ENCODE measurements at places on chromosomes 4 and X.

- no peak for DNase-seq
Observed at GRCh38 chrX:21799767-21800166, 39.6 kb upstream of the MBTPS2 start.

DNA sequence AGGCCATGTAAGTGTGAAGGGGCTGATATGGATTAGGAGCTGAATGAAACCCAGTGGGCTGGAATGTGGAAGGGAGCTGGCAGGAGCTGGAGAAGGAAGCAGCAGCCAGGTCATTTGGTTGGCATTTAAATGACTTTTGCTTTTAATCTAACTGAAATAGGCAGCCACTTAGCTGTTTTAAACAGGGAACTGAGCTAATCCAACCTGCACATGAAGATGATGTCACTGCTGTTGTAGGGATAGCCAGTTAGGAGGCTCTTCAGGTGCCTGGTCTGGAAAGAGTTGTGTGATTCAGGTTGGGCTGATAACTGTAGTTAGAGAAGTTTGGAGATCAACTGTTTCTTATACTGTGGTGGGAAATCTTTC lies 122.4 kb downstream of the PALLD start:
- DNase-seq = no peak

DNA sequence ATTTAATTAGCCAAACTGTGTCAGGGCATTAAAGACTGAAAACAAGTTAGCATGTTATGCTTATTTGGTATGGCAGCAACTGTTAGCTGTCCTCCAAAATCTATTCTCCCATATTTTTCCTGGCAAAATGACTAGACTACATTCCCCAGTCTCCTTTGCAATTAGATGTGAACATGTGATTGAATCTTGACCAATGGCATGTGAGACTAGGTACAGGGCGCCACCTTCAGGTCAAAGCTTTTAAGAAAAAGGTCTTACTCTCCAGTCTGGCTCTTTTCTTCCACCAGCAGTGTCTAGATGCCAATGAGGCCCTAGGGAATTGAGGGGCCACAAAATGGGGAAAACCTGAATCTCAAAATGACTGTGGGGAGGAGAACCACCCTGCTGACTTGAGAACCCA lies 408.2 kb downstream of the SMARCA1 start:
- DNase-seq = no peak

DNA sequence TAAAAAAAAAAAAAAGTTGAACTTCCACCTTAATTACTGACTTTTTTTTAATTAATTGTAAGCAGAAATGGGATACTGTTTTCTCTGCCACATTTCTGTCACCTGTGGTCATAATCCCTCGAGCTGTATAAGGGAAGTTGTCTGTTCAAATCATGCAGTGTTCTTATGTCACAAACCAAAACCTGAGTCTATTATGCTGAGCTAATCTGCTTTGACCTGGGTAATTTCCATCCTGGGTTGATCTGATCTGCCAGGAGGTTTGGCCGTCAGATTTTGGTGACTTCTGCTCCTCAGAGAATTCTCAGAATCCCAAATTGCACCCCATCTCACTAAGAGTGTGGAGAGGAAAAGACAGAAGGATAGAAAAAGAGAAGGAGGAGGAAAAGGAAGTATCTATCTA lies 683.1 kb downstream of the KCTD8 start:
- DNase-seq = no peak

DNA sequence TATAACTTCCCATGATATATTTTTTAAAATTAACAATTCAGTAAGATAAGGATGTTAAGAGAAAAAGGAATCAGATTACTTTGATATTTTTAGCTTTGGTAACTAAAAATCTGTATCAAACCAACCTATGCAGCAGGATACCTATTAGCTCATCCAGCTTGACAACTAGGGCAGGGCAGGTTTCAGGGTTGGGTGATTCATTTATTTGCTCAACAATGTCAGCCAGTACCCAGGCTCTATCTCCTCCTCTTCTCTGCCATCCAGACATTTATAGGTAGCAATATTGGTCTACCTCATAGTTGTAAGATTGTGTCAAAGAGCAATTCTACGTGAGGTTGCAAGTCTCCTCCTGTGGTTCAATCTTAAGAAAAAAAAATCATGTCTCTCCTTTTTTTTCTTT lies 421.9 kb downstream of the ANKRD50 start:
- no peak for DNase-seq

DNA sequence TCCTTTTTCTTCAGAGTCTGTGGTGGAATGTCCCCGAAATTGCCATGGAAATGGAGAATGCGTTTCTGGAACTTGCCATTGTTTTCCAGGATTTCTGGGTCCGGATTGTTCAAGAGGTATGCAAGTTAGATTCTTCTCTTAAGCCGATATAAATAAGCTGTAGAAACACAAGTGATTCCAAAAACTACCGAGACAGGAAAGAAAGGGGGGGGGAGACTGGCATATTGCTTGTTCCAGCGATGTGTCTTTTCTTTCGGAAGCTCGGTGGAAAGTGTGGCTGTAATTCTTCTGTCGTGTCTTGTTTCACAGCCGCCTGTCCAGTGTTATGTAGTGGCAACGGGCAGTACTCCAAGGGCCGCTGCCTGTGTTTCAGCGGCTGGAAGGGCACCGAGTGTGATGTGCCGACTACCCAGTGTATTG lies 236.9 kb downstream of the DCTD start:
- DNase-seq = peak; percentile 55

DNA sequence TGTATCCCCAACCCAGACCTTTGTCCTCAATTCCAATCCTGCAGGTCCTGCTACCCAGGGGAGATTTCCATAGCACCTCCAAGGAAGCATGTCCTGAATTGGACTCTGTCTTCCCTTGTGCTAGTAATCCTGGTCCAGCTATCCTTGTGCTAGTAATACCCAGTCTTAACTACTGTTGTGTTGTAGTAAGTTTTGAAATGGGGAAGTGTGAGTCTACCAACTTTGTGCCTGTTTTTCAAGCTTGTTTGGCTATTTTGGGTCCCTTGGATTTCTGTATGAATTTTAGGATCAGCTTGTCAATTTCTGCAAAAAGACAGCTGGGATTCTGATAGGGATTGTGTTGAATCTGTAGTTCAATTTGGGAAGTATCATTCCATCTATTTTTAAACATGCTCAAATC lies 51.4 kb downstream of the CD99L2 start:
- no peak for DNase-seq

DNA sequence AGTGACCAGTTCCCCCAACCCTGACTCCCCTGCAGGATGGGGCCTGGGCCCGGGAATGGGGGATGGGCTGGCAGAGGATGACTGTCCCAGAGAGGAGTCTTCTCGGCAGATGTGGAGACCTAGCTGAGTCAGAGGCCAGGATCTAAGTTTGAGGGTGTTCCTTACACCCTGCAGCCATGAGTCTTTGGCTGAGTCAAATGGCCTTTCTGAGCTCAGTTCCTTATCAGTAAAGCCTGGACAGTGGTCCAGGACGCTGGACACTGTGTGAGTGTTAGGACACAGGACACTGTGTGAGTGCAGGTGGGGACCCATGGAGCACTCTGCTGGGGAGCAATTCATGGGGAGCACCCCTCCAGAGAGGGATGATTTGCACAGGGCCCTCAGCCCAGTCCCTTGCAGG lies 5.0 kb downstream of the IL9R start:
- DNase-seq = no peak

- no peak for DNase-seq
Observed at GRCh38 chr4:165461159-165461821, 82.5 kb downstream of the CPE start.

DNA sequence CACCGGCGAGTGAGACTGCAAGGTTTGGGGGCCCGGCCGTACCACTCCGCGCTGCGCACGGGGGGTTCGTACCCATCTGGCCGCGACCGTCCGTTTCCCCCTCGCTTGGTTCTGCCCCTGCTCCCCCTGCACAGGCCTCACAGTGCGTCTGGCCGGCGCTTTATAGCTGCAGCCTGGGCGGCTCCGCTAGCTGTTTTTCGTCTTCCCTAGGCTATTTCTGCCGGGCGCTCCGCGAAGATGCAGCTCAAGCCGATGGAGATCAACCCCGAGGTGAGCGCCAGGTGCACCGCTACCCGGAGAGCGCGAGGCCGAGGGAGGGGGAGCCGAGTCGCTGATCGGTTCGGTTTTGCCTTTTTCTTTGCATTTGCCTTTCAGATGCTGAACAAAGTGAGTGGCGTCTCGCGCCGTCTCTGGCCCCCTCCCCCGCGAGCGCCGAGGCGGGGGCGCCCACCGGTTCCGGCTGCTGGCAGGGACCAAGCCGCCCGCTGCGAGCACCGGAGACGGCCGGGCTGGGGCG lies at the start of gene UCHL1:
Gene UCHL1, plus strand, starts transcription at position 189 of the 517 bp plus-strand sequence. Its CDS starts 49 bp downstream, at position 238.
- peak; percentile 29 for DNase-seq

- DNase-seq = no peak
Observed at GRCh38 chr4:185257086-185257485, 47.7 kb downstream of the SNX25 start.

Measured in left ventricle myocardium inferior (tissue), 1 donor.